ENCODE measurements at places on chromosomes 3 and 15.
A peak's percentile ranks its signal among the peaks of the same experiment; 100 is the strongest.

- peaks cover 5% of the 10 kb centered on the region for H3K27me3 ChIP-seq
- peak; percentile 64 for DNase-seq
- H3K27ac ChIP-seq = no peak overlapping the region
- H3K36me3 ChIP-seq = no peaks in the 10 kb centered on the region
- no peak overlapping the region for H3K4me3 ChIP-seq
- no peaks in the 10 kb centered on the region for H3K4me1 ChIP-seq
These were observed 38.6 kb downstream of the ACSBG1 start for GRCh38 chr15:78195735-78196201.

DNA sequence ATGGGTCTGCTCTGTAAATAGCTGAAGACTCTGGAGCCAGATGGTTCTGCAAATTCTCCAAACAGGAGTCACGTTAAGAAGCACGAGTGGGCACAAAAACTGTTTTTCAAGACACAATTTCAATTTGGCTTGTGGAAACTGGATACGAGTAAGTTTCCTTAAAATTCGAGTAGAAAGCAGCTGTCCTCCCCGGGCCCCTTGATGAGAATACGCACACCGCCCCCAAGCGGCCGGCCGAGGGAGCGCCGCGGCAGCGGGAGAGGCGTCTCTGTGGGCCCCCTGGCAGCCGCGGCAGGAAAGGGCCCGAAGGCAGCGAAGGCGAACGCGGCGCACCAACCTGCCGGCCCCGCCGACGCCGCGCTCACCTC, 778 bp upstream of the THBS1 start:
- H3K4me1 ChIP-seq = peaks cover 20% of the 10 kb centered on the region
- peak overlapping the region; percentile 95 for H3K27ac ChIP-seq
- peak overlapping the region; percentile 68 for H3K4me3 ChIP-seq
- H3K36me3 ChIP-seq = peaks cover 42% of the 10 kb centered on the region
- no peaks in the 10 kb centered on the region for H3K27me3 ChIP-seq
- DNase-seq = peak; percentile 93

- no peak overlapping the region for H3K4me3 ChIP-seq
- peak; percentile 45 for DNase-seq
- H3K27ac ChIP-seq = no peak overlapping the region
- H3K27me3 ChIP-seq = no peaks in the 10 kb centered on the region
These were observed 74.6 kb upstream of the SNRPA1 start for GRCh38 chr15:101369676-101370075.

GRCh38 chr3:11724615-11725339, 81.1 kb upstream of the VGLL4 start:
- peaks cover 6% of the 10 kb centered on the region for H3K4me1 ChIP-seq
- DNase-seq = no peak
- no peak overlapping the region for H3K27ac ChIP-seq
- no peaks in the 10 kb centered on the region for H3K27me3 ChIP-seq
- H3K4me3 ChIP-seq = no peak overlapping the region

DNA sequence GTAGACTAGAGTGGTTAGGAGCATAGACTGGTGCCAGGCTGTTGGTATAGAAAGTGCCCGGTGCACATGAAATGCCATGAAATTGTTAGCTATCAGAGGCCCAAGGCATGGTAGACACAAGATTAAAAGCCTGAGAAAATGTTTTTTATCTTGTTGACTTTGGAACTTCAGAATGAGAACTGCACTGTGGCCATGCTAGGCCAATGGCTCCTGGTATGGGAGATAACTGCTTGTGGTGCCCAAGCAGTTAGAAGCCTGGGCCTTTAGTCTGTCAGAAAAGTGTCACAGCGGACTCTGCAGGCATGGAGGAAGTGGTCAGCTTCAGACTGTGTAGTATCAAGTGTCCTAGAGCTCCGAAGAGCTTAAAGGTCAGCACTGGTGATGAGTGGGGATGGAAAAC, 11.9 kb downstream of the FYCO1 start:
- H3K27ac ChIP-seq = no peak overlapping the region
- DNase-seq = no peak
- no peak overlapping the region for H3K4me3 ChIP-seq

GRCh38 chr3:20103731-20104130, 63.5 kb downstream of the KAT2B start:
- H3K27ac ChIP-seq = no peak overlapping the region
- no peaks in the 10 kb centered on the region for H3K4me1 ChIP-seq
- no peak for DNase-seq
- H3K36me3 ChIP-seq = no peaks in the 10 kb centered on the region
- no peaks in the 10 kb centered on the region for H3K27me3 ChIP-seq

- no peak for DNase-seq
- no peak overlapping the region for H3K4me3 ChIP-seq
- no peaks in the 10 kb centered on the region for H3K27me3 ChIP-seq
- H3K4me1 ChIP-seq = no peaks in the 10 kb centered on the region
These were observed 19.9 kb downstream of the DNAJB8 start for GRCh38 chr3:128446821-128447220.

GRCh38 chr3:44400771-44401170, 62.2 kb downstream of the TCAIM start:
- H3K36me3 ChIP-seq = no peaks in the 10 kb centered on the region
- H3K4me1 ChIP-seq = no peaks in the 10 kb centered on the region
- H3K27ac ChIP-seq = no peak overlapping the region
- no peaks in the 10 kb centered on the region for H3K27me3 ChIP-seq

GRCh38 chr3:153625506-153625905, 463.5 kb downstream of the RAP2B start:
- no peak overlapping the region for H3K4me3 ChIP-seq
- no peaks in the 10 kb centered on the region for H3K4me1 ChIP-seq
- no peak for DNase-seq
- no peak overlapping the region for H3K27ac ChIP-seq

GRCh38 chr3:134437211-134437752, 48.5 kb downstream of the ANAPC13 start:
- H3K27ac ChIP-seq = no peak overlapping the region
- no peaks in the 10 kb centered on the region for H3K36me3 ChIP-seq
- H3K27me3 ChIP-seq = no peaks in the 10 kb centered on the region

GRCh38 chr15:43769584-43770228, 7.1 kb downstream of the ELL3 start:
- no peak overlapping the region for H3K4me3 ChIP-seq
- H3K4me1 ChIP-seq = no peaks in the 10 kb centered on the region
- H3K36me3 ChIP-seq = peaks cover 92% of the 10 kb centered on the region
- DNase-seq = no peak

- H3K27me3 ChIP-seq = no peaks in the 10 kb centered on the region
- no peak overlapping the region for H3K4me3 ChIP-seq
- no peaks in the 10 kb centered on the region for H3K36me3 ChIP-seq
- peak overlapping the region; percentile 82 for H3K27ac ChIP-seq
These were observed 74.4 kb downstream of the MGLL start for GRCh38 chr3:127747751-127748521.

DNA sequence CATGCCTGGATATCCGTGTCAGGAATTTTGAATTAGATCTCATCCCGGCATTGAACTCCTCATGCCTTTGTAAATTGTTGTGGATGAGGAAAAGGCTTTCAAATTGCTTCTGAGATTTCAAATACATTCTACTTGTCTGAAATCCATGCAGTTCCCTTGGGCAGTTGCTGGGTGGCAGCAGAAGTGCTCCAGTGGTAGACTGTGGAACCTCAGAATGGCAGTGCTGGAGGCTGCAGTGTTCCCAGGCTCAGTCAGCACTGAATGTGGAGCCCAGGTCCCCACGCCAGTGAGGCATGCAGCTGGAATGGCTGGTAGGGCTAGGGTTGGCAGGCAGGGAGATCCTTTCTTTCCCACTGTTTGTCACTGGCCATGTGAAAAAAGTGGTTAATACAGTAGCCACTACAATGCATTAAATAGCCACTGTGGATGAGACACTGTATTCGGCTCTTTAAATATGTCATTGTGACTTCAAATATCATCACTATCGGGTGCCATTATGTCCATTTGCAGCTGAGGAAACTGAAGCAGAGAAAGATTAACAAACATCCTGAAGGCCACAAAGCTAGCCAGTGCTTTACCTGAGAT, 98.6 kb downstream of the TPRG1 start:
- peaks cover 31% of the 10 kb centered on the region for H3K4me1 ChIP-seq
- peak; percentile 73 for DNase-seq
- no peaks in the 10 kb centered on the region for H3K27me3 ChIP-seq
- H3K36me3 ChIP-seq = no peaks in the 10 kb centered on the region

DNA sequence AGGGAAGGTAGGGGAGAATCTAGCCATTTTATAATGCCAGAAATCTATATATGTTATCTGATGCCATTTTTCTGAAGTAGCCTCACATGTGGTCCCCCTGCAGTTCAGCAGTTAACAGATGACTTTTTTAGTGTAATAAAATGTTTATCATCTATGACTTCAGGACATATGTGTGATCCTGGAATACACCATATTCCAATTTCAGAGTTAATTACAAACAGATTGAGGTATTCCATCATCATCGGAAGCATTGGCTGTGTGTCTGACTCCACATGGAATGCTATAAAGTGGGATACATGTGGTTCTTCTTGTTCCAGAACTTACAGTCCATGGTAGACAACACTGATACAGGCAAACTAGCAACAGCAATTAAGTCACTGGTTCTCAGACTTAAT, 45.9 kb upstream of the LIMD1 start:
- DNase-seq = no peak
- H3K27me3 ChIP-seq = no peaks in the 10 kb centered on the region
- no peak overlapping the region for H3K27ac ChIP-seq

- H3K27me3 ChIP-seq = no peaks in the 10 kb centered on the region
- no peaks in the 10 kb centered on the region for H3K36me3 ChIP-seq
- H3K4me3 ChIP-seq = no peak overlapping the region
- DNase-seq = no peak
- H3K4me1 ChIP-seq = no peaks in the 10 kb centered on the region
These were observed 56.4 kb downstream of the TRIM69 start for GRCh38 chr15:44792715-44793114.

- peak overlapping the region; percentile 80 for H3K4me3 ChIP-seq
- peaks cover 5% of the 10 kb centered on the region for H3K4me1 ChIP-seq
- peak; percentile 62 for DNase-seq
- no peaks in the 10 kb centered on the region for H3K27me3 ChIP-seq
These were observed 768 bp downstream of the ANO10 start for GRCh38 chr3:43620831-43621655.

DNA sequence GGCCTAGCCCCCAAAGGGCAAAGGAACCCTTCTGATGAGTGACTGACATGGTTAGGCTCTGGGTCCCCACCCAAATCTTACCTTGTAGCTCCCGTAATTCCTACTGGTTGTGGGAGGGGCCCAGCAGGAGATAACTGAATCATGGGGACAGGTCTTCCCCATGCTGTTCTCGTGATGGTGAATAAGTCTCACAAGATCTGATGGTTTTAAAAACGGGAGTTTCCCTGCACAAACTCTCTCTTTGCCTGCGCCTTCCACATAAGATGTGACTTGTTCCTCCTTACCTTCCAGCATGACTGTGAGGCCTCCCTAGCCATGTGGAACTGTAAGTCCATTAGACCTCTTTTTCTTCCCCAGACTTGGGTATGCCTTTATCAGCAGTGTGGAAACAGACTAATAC, 16.9 kb downstream of the TKT start:
- H3K4me1 ChIP-seq = peaks cover 36% of the 10 kb centered on the region
- peak overlapping the region; percentile 79 for H3K27ac ChIP-seq
- no peak for DNase-seq
- no peak overlapping the region for H3K4me3 ChIP-seq
- no peaks in the 10 kb centered on the region for H3K27me3 ChIP-seq

- H3K36me3 ChIP-seq = no peaks in the 10 kb centered on the region
- no peaks in the 10 kb centered on the region for H3K27me3 ChIP-seq
- no peak overlapping the region for H3K4me3 ChIP-seq
- no peak for DNase-seq
- no peak overlapping the region for H3K27ac ChIP-seq
These were observed 269.9 kb downstream of the AGBL1 start for GRCh38 chr15:86349565-86349964.

DNA sequence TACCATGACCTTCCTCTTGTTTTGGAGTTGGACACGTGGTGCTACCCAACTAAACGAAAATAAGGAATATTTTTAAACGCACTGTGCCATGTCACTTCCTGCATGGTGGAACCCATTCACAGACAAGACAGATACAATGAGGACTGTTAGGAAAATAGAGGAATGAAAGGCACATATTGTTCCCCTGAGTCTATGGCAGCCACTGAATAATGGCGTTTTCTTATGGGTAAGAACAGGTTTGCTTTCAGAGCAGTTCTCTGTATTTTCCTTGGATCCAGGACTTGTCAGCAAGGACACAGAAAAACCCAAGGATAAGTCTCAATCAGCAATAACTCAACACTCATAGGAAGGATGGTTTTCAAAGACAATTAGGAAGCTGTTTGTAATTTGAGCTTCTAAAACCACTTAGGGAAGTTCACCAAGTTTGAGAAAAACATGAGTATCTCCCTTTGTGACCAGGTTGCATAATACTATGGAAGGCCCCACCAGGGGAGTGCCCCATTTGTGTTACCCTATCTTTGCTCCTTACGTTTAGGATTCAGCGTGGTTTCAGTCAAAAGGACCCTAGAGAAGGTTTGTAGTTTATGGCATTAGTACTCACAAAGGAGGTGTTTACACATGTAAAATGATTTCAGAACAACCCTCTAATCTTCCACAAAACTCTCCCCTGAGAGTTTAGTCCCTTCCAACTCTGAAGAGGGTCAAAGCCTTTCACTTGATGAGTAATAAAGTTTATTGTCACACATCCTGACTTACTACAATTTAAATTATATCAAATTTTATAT, 487.2 kb upstream of the ATP11B start:
- no peaks in the 10 kb centered on the region for H3K4me1 ChIP-seq
- H3K27me3 ChIP-seq = no peaks in the 10 kb centered on the region
- DNase-seq = no peak
- no peak overlapping the region for H3K4me3 ChIP-seq
- H3K36me3 ChIP-seq = no peaks in the 10 kb centered on the region

DNA sequence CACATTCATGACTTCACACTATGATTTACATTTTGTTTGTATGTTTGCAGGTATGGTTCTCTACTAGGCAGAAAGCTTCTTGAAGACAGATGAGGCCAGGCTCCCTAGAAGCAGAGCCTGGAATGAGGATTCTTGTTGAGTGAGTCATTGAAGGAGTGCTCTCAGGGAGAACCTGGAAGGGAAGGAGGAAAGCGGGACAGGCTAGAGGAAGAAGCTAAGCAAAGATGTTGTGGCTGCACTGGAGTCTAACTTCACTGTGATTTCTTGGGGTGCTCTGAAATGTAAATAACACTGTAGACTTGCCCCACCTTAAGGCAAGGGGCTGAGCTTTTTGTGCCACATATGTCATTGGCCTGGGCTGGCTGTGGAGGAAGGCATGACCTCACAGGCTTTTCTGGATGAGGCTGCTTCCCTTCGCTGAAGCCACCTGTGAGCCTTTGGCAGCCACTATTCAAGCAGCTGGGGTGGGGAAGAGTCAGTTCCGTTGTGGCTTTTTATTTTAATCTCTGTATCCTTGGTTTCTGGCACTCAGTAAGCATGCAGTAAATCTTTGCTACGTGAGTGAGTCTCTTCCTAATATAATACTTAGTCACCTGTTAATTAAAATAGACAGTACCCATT, 307.3 kb downstream of the SV2B start:
- peak overlapping the region; percentile 47 for H3K27ac ChIP-seq
- DNase-seq = no peak
- H3K27me3 ChIP-seq = no peaks in the 10 kb centered on the region
- no peaks in the 10 kb centered on the region for H3K36me3 ChIP-seq
